ENCODE measurements at places on chromosomes 2 and 18. TPM values are rescaled to one million over a fixed set of nuclear protein-coding genes. Genes with fewer than 3 reads are reported as not detected.

Gene XRCC5
- polyA plus RNA-seq, result 90.7 TPM

Gene IL1R2
- 11.2 TPM for polyA plus RNA-seq

DNA sequence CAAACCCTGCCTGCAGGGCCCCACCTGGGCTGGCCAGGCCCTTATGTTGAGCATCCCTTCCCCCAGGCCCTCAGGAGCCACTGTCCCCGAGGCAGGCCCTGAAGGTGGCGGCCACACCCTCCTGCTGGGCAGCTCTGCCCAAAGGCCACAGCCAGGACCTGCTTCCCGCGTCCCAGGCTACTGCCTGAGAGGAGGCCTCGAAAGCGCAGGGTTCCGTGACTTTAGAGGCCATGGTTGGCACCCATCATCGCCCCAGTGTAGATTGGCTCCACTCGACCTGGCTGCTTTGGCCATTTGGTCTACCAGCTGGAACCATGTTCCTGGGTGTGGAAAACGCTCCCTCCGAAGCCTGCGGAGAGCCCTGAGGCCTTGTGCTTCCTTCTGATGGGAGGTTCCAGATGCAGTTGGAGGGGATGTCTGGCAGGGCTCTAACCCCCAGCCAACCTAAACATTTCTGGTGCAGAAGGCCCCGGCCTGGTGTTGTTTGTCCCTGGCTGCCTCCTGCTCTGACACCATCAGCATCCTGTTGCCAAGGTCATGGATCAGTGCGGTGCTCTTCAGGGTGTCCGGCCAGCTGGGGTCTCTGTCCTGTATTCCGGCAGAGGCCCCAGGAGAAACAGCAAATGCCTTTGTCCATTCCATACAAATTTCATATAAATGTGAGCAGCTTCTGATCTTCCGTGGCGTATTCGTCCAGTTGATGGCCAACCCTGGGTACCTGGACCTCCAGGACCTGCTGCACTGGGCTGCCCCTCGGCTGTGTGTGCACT, 14.7 kb downstream of the CAPN10 start:
- no peak for DNase-seq

- DNase-seq, result no peak
Measured at GRCh38 chr2:102256874-102257462, 54.4 kb upstream of the IL1RL1 start.

- no peak for DNase-seq
Measured at GRCh38 chr2:5736886-5737285, 44.7 kb downstream of the SOX11 start.

- DNase-seq, result no peak
Measured at GRCh38 chr2:181317511-181317910, 139.7 kb upstream of the ITGA4 start.

DNA sequence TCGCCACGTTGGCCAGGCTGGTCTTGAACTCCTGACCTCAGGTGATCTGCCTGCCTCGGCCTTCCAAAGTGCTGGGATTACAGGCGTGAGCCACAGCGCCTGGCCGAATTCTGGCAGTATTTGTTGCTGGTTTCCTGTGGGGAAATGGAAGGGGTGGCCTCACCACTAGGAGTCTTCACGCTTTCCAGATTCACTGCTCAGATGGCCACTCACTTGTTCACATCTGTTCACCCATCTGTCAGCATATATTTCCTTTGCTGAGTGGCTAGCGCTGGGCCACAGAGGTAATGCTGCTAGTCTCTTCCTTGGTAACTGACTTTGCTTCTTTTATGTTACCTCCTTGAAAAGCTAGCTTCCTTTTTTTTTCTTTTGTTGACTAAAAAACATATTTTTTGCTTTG, 27.2 kb downstream of the TMEM177 start:
- DNase-seq, result no peak

- DNase-seq, result no peak
Measured at GRCh38 chr18:12333506-12334290, 25.7 kb downstream of the TUBB6 start.

- DNase-seq, result peak; percentile 21
Measured at GRCh38 chr2:150122871-150123613, 364.4 kb downstream of the RND3 start.

Gene KCNS3
- 4.4 TPM for polyA plus RNA-seq

DNA sequence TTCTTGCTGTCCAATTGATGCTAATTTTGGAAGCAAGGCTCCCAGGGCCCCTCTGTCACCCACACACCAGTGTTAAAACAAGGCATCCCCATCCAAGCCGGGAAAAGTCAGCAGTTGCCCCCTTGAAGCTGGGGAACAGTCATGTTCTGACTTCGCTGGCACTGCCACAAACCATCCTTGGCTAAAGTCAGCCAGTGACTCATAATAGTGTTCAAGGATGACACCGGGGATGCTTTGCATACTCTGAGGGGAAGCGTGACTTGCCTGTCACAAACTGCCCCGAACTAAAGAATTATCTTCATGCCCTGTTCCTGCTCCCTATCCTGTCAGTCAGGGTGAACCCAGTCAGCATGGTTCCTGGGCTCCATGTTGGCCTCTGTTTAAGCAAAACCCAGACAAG, 37.0 kb downstream of the TGFA start:
- no peak for DNase-seq

- no peak for DNase-seq
Measured at GRCh38 chr18:72104851-72105250, 439.3 kb downstream of the CBLN2 start.

- DNase-seq, result no peak
Measured at GRCh38 chr2:16660114-16660513, 5.5 kb downstream of the CYRIA start.

Gene COL3A1
- polyA plus RNA-seq, result 32.2 TPM

DNA sequence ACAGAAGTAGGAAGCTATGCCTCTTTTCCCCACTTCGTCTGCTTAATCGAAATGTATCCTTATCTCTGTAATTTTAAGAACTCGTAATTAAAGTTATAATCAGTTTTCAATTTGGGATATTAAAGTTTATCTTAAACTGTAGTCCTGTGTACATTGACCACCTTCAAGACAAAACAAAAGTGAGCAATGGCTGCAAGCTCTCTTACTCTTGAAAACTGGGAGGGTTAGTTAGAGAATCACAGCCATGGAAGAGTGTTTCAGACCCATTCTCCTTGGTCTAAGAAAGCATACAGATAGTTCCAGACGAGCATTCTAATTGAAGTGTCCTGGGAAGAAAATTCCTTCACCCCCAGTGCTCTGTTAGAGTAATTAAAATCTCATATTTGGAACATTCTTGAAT, 2.0 kb downstream of the KCMF1 start:
- DNase-seq, result no peak

Gene MEP1B
- not detected for polyA plus RNA-seq

DNA sequence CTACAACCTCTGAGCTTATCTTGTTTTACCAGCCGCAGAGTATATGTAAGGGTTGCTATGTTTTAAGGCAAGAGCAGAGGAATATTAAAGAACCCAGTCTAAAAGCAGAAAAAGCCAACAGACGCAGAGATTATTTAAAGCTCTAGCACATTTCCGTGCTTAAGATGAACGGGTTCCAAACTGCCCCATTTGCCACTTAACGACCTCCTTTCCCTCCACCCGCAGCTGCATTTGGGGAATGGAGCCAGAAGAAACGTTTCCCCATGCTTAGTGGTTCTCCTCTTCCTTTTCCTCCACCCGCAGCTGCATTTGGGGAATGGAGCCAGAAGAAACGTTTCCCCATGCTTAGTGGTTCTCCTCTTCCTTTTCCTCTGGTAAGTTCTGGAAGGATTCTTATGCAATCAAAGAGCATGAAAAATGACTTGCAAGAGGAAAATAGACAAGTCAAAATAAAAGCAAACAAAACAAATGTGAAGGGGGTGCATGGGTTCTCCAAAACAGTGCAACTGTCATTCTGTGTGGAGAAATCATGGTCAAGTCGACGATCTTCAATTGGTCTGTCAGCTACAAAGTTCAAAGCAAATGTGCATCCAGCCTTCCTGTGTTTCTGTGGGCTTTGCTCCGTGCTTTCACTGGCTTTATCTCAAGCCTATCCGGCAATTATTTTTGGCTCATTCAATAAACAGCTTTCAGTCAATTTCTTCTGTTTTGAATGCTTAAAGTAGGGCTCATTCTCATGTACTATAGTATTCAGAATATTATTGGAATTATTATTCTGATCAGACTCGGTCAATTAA, 57.8 kb downstream of the DIPK1C start:
- no peak for DNase-seq

Gene ADGRF3
- 1.8 TPM for polyA plus RNA-seq

Gene RNU2-63P
- polyA plus RNA-seq, result not detected

Gene ALPI
- polyA plus RNA-seq, result 0.49 TPM

GRCh38 chr2:120269816-120270215, 17.2 kb downstream of the RALB start:
- DNase-seq, result no peak

- no peak for DNase-seq
Measured at GRCh38 chr2:159118859-159119500, 150.5 kb downstream of the TANC1 start.

GRCh38 chr2:236843161-236843968, 242.3 kb upstream of the COPS8 start:
- DNase-seq, result no peak

GRCh38 chr2:146429366-146429765, 1415.5 kb upstream of the ACVR2A start:
- no peak for DNase-seq

- no peak for DNase-seq
Measured at GRCh38 chr2:151886241-151886640, 58.0 kb upstream of the ARL5A start.

- no peak for DNase-seq
Measured at GRCh38 chr2:174328961-174329715, 5.6 kb upstream of the SP9 start.

DNA sequence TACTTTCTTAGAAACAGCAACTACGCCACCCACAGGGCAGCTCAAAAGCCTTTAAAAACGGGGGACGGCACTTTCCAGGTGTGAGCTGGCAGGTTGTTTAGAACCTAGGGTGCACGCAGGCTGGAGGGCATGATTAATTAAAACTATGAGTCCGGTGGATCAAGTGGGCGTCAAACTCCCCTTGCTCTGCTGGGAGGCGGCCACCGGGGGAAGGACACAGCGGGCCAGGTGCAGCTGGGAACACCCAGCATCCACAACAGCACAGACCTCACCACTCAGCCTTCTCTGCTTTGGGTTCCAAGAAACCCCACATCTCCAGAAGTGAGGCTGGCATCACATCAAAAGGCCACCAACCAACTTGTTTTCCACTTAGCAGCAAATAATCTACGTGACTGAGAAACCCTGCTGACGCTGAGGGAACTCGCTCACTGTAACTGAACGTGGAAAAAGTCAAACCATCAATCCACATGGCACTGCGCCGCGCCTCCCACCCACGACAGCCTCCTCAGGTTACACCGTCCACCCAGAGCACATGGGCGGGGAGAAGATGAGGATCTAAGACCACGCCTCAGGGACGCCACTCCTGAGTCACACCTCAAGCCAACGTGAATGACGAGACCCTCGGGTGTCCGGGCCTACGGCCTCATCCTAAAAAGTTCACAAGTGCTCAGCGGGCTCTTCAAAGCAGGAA, 118.2 kb downstream of the ZNF516 start:
- no peak for DNase-seq

Gene POTEC
- polyA plus RNA-seq, result not detected

- DNase-seq, result no peak
Measured at GRCh38 chr2:208698114-208698513, 291.5 kb downstream of the PTH2R start.

DNA sequence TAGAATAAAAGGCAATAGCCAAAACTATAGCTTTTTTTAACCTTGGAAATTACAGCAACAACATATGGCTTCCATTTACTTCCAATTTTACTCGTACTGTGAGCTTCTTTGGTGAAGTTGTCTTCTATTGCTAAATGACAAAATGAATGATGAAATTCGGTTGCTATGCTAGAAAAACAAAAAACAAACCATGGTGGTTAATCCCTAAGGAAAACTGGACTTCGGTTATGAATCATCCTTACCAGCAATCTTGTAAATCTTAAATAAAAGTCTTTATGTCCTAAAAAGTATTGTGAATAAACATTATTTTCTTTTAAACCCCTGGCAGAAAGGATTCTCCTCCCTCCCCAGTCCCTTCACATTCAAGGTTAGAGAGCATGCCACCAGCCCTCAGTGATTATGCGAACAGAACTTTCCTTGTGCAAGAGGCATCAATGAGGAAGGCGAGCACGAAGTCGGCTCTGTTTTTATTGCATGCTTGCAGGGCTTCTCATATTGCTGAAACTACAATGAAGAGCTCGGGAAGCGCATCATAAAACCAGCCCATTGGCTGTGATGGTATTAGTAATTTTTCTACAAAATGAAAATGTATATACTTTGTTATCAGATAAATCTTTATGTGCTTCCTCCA, 62.9 kb downstream of the ZNF521 start:
- DNase-seq, result no peak

- no peak for DNase-seq
Measured at GRCh38 chr2:193231634-193232033, 1036.9 kb upstream of the TMEFF2 start.

Gene CCT7
- 173 TPM for polyA plus RNA-seq

- DNase-seq, result no peak
Measured at GRCh38 chr2:72109291-72109690, 38.4 kb downstream of the CYP26B1 start.

- DNase-seq, result no peak
Measured at GRCh38 chr18:11392980-11393885, 216.2 kb upstream of the SLC35G4 start.

GRCh38 chr2:239648607-239649006, 247.8 kb upstream of the HDAC4 start:
- DNase-seq, result no peak

GRCh38 chr2:241601841-241602240, 35.1 kb downstream of the THAP4 start:
- no peak for DNase-seq

Gene KLHL29
- 1.5 TPM for polyA plus RNA-seq

- no peak for DNase-seq
Measured at GRCh38 chr2:43047187-43047780, 179.1 kb downstream of the ZFP36L2 start.

GRCh38 chr2:10721396-10722251, at the start of gene ATP6V1C2:
Gene ATP6V1C2, plus strand, starts transcription at chr2:10721630. Its CDS starts 1,220 bp downstream, at chr2:10722850.
- DNase-seq, result peak; percentile 56

Gene NDUFB3
- polyA plus RNA-seq, result 309 TPM

DNA sequence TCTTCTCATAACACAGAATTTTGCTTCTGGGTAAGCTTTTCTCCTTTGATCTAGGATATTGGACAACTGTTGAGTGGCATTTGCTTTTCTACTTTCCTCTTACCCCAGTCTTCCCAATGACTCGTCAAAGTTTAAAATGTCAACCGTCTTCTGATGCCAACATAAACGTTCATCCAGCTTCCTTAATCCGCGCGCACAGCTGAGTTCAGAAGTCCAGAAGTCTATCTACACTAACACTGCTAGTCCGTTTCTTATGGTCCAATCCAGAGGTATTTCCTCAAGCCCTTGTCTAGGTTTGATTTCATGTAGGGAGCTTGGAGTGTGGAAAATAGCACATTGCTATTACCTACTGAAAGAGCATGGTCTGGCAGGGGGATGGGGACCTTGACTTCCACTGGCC, 48.7 kb downstream of the MFSD6 start:
- DNase-seq, result no peak

- DNase-seq, result no peak
Measured at GRCh38 chr2:220163486-220163885, 536.1 kb downstream of the SLC4A3 start.

- DNase-seq, result no peak
Measured at GRCh38 chr2:23988371-23988770, 21.5 kb upstream of the MFSD2B start.

Gene LBH
- polyA plus RNA-seq, result 27.2 TPM

GRCh38 chr2:202084265-202084664, 11.2 kb downstream of the KIAA2012 start:
- DNase-seq, result no peak

Gene ITGAV
- polyA plus RNA-seq, result 26.3 TPM

All from kidney (tissue), 22 donors.